ENCODE measurements at places on chromosomes 1 and 21.

DNA sequence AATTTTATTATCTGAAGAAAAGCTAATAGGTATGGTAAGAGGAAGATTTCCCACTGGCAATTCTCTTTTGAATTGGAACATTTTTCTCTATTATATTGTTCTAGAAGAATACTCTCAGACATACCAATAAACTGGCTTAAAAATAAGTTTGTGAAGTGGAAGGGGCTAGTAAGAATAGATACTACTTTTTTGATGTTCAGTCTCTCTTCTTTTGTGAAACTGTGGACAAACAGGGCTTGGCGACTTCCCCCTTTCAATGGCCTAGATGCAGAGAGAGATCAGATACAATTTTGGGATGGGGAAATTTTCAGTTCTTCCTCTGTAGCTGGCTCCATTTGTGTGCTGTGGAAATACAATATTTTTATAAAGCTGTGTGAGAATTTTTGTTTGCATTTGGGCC is 2.5 kb downstream of the PBX1 start:
- DNase-seq = no peak

DNA sequence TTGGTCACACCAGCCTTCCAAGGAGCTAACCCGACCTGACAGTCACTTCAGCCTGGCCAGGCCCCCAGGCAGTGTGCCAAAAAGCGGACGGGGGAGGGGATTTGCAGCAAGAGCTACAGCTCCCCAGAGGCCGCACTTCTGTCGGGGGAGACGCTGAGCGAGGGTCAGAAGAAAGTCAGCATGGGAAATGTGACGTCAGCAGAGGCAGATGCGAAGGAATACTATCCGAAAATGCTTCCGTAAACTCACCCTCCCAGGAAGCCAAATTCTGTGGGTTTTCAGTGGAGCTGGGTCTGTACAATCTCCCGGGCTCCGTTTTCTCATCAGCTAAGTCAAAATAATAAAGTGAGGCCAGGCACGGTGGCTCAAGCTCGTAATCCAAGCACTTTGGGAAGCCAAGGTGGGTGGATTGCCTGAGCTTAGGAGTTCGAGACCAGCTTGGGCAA is 28.5 kb upstream of the ECE1 start:
- no peak for DNase-seq

DNA sequence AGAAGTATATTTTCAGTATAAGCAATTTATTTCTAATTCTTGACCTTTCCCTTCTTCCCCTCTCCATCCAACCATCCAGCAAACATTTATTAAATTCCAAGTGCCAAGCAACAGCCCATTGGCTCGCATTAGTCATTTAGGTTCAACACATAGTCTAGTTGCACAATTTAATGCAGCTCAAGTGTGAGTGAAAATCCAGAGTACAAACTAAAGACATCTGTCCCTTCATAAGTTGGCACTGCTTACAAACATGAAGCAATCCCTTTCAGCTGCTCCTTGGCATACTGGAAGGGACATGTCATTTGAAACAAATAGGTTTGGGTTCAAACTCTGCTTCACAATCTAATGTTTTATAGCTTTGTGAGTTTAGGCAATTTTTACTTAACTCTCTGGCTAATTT is 10.7 kb downstream of the CASQ2 start:
- DNase-seq = no peak

- no peak for DNase-seq
Observed at GRCh38 chr1:193486671-193487229, 300.3 kb upstream of the B3GALT2 start.

DNA sequence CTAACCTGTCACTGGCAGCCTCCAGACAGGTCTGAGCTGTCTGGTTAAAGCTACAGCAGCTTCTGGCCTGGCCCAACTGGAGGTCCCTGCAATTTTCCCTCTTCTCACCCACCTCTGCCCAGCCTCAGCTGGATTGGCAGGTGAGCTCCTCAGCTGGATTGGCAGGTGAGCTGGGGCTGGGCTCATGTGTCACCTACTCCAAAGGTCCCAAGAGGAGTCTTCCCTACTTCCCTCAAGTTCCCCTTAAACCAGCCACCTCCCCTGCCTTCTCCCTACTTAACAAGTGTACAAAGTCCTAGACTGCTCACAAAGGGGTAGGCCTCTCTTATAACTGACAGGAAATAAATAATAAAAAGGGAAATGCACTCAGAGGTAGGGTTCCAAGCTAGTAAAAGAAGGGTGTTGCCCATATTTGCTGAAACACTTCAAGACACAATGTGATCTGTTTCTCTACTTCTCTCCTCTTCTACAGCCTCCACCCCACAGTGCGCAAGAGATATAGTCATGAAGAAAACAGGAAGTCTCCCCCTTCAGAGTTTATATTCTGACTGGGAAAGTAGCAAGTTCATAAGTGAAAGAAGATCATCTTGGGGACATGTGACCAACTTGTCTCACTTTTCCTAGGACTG is at the start of gene GPA33:
GPA33 (minus strand) TSS at position 64 of the 629 bp plus-strand sequence. CDS start 90 bp downstream, outside the sequence.
- peak; percentile 94 for DNase-seq

- DNase-seq = no peak
Observed at GRCh38 chr1:106268070-106268469, 788.4 kb upstream of the PRMT6 start.

GRCh38 chr1:61220536-61220935 is 138.2 kb downstream of the NFIA start:
- no peak for DNase-seq

DNA sequence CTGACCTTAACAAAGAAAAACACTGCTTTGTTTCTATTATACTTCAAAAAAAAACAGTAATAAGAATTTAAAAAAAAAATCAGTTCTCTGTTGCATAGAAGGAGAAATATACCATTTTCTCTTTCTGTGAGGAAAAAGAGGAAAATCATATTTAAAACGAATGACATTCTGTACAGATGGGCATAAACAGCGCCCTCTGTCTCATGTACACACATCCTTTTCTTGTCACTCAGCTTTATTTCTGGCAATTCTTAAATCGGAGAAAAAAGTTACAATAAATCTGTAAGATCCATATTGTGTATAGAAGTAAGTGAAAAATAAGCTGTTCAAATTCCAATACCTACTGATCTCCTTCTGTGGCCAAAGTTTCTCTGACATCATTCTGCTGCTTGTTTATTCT is 245.4 kb downstream of the SMYD3 start:
- no peak for DNase-seq

GRCh38 chr1:202837746-202838262 is 27.1 kb downstream of the PCAT6 start:
- DNase-seq = peak; percentile 22

DNA sequence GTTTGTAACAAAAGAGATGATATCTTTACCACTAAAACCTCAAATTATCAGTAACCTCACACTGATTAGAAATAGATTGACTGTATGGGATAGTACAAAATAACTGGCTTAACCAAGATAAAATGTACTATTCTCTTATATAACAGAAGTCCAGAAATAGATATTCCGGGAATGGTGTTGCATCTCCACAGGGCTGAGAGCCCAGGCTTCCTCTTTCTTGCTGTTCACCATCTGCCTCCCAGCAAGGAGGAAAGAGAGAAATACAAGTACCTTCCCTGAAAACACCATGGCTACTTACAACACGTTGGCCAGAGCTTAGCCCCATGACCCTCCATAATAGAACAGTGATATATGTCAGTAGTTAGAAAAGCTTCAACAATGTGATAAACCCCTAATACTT is 47.0 kb upstream of the KCNK1 start:
- no peak for DNase-seq

DNA sequence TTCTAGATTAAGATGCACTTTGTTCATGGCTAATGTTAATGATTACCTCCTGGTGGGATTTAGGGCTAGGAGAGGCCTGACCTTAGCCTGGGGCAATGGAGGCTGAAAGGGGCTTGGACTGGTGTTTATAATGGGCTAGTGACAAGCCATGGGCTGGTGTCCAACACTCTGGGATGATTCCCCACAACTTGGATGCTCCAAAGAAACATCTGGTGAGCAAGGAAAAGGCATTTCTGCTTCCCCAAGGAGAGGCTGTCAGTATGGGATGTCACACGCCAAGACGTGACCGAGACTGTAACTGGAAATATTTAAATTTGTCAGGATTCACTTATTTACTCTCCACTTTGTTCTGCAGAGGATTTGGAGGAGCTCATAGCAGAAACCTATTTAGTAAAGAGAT is 45.2 kb downstream of the PTPRU start:
- no peak for DNase-seq

- no peak for DNase-seq
Observed at GRCh38 chr1:234735476-234735875, 125.5 kb upstream of the IRF2BP2 start.

- peak; percentile 54 for DNase-seq
Observed at GRCh38 chr1:36157115-36157903, 1.3 kb downstream of the MAP7D1 start.
